ENCODE measurements at places on chromosomes 4 and X.

DNA sequence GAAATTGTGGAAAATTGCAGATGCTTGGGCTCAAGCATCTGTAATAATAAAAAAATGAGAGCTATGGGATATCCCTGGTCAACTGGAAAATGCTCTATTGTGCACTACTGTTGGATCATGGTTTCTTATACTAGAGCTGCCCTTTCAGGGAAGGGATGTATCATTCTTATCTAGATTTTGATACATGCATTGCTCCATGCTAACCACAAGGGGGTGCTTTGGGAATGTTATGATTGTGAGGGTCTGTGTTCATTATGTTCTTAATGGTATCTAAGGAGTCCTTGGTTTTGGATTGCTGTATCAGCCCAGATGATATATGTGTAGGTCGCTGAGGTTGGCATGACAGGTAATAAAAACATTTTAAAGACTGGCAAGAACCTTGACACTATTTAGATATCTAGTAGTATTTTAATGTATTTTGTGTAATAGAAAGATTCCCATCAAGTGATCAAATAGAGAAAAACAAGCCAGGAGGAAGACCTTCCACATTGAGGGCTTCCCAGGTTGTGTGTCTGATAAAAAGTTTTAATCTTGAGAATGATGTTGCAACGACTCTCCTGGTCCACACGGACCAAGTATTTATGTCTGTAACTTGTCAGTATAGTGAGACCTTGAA lies 49.2 kb upstream of the TLR2 start:
- DNase-seq: peak; percentile 75

- peak; percentile 81 for DNase-seq
These were observed 195.7 kb downstream of the GPAT3 start for GRCh38 chr4:83731609-83732008.

DNA sequence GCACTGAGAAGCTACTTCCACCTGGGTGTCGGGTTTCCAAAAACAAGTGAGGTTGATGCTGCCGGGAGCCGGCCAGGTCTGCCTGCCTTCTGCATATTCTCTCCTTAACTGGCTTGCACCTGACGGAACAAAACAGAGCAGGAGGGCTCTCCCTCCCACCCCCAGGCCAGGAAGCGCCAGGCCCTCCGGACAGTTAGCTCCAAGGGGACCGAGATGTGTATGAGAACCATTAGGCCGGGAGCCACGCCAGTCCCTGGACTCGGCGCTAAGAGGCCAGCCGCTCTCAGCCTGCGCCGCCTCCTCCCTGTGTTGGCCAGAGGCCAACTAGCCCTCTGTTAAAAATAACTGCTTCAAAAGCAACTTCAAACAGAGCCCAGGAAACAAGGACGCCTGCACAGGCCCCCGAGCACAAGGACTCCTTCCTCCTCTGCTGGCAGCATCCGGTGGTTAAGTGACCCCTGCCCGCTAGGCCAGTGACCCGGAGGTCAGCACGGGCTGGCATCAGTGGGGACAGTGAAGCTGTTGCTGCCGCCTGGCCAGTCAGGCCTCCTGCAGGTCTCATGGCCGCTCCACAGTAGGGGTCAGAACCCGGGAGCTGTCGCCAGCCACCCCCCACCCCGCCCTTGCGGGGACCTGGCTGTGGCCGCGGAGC lies 107.9 kb downstream of the ABLIM2 start:
- no peak for DNase-seq

DNA sequence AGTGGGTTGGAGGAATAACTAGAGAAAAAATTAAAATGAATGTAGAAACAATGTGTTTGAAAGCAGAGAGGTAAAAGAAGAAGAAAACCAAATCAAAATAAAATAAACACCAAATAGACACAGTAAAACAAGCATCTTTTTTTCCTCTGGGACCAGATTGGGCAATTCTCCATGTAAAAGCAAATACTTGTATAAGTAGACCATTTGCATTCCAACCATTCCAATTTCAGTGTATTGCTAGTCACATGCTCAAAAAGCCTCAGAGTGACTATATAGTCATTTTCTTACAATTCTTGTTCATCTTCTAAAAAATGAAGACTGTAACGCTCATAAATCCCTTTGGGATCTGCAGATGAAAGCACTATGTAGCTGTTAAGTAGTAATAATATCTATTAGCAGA lies 969.5 kb downstream of the PCDH18 start:
- no peak for DNase-seq

- DNase-seq: no peak
These were observed 46.8 kb downstream of the STEEP1 start for GRCh38 chrX:119518371-119518770.

DNA sequence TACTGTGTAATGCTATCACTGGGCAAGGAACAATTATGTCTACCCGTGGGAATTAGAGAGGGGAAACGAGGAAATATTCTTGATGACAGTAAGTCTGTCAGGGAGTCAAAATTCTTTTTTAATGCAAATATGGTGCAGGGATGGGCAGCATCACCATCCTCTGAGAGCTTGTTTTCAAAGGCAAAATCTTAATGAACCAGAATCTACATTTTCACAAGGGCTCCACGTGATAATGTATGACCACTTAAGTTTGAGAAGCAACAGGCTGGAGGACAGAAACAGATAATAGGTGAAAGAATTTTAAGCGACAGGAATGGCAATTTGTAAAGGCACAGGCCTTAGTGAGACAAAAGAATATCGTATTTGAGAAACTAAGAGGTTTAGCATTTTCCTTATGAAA lies 63.4 kb downstream of the CLOCK start:
- no peak for DNase-seq

- DNase-seq: peak; percentile 50
These were observed 70.2 kb downstream of the GC start for GRCh38 chr4:71713611-71714203.

GRCh38 chrX:68163441-68163840 lies 269.9 kb downstream of the OPHN1 start:
- DNase-seq: peak; percentile 51

DNA sequence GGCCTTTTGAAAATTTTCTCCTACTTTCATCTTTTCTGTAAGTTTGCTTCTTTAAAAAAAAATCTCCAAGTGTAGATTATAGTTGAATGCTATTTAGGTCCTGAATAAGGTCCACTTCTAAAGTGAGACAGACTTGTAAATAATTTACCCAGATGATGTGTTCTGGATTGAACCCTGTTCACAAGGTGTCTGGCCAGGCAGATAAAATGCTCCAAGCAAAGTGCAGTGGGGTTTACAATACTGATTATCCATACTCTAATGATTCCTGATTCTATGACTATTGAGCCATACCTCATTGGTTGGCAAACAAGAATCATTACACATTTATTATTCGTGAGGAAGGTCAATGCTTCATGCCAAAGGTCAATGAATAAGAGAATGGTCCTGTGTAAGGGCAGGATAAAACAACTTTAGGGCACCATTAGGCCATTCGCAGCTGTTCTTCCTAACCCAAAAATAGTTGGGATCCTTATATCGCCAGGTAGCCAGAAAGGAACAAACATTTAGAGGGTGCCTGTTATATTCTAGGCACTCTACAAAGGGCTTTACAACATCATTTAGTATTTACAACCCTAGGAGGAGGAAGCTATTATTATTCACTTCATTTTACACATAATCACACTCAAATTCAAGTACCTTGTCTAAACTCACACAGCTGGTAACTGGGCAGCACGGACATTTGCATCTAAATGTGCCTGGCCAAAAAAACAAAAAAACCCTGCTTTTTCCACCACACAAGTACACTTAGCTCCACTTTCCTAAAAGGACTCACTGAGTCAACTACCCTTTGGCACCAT lies 18.6 kb upstream of the SAT1 start:
- no peak for DNase-seq

DNA sequence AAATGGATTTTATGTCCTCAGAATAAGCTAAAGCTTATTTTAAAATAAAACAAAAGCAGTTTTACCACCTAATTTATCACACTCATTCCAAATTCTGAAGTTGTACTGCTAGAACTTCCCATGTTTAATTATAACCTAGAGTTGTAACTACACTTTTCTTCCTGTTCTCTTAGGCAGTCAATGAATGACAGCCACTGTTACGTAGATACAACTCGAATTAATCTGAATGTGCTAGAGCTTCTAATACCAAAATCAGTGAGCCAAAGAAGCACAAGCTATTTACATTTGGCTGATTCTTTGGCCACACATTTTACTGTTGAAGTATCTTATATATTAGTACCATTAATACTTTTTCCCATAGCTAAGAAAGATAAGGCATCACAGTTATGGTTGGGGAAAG lies 99.0 kb upstream of the FTHL17 start:
- DNase-seq: no peak

DNA sequence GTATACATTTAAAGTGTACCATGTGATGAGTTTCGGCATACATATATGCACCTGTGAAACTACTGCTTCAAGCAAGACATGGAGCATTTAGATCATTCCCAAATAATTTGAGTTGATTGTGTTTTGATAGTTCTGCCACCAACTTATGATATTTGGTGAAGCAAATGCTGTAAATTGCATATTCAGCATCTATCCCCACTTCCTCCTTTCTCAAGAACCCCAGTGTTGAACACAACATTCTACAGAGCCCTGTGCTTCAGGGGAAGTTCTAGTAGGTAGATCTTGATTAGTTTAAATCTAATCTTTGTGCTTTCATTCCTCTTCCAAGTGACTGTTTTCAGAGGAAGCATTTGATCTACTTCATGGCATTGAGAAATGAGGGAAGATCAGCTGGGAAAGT lies 5.4 kb upstream of the SHROOM3 start:
- DNase-seq: peak; percentile 49

- no peak for DNase-seq
These were observed 489.4 kb downstream of the TECRL start for GRCh38 chr4:63919636-63920365.

GRCh38 chrX:79081895-79082512 lies 62.5 kb upstream of the GPR174 start:
- DNase-seq: peak; percentile 40

- no peak for DNase-seq
These were observed 189.3 kb upstream of the GPRIN3 start for GRCh38 chr4:89496851-89497250.

DNA sequence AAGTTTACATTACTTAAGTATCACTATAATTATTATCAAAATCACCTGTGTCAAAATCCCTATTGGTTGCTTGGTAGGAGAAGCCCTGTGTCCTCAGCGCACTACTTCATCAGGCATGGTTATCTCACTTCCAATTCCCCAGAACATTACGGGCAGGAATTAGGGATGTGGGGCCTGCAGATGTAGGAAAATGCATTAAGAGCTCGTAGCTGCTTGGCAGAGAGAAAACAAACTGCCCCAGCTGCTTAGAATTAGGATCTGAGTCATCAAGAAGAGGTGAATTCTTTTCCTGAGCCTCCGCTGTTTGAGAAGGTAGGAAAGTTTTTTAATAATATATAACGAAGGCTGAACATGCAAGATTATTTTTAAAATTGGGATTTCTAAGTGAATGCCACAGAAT lies 31.1 kb upstream of the CLNK start:
- no peak for DNase-seq

DNA sequence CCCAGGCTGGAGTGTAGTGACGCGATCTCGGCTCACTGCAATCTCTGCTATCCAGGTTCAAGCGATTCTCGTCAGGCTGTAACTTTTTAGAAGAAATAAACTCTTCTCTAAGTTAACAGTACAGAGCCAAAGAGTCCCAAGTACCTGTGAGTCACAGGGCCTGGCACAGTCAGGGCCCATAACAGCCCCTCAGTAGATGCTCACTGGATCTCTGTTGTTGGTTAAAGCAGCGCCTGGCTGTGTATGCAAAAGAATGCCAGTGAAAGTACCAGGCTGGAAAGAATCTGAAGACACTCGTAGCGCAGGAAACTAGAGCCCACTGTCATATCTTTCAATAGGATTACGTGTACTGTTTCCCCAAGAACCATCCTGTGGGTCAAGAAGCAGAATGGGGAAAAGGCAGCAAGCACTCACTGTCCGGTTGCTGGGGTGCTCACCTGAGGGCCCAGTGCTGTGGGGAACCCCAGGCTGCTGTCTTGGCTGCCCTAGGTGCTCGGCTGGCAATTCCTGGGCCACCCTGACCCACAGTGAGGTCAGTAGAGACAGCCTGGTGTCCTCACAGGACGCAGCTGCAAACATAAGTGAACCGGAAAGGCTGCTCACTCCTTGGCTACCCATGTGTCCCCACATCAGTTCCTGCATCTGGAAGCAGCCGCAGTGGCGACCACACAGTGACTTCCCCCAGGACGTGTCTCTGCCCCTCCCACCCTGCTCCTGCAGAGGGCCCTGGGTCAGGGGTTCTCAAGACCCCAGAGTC lies 3.1 kb upstream of the SLBP start:
- DNase-seq: peak; percentile 50

GRCh38 chr4:165489786-165490185 lies 111.0 kb downstream of the CPE start:
- no peak for DNase-seq

GRCh38 chr4:773214-773613 lies 52.7 kb downstream of the CPLX1 start:
- DNase-seq: no peak

GRCh38 chr4:55801498-55801897 lies 18.1 kb upstream of the EXOC1L start:
- DNase-seq: no peak

DNA sequence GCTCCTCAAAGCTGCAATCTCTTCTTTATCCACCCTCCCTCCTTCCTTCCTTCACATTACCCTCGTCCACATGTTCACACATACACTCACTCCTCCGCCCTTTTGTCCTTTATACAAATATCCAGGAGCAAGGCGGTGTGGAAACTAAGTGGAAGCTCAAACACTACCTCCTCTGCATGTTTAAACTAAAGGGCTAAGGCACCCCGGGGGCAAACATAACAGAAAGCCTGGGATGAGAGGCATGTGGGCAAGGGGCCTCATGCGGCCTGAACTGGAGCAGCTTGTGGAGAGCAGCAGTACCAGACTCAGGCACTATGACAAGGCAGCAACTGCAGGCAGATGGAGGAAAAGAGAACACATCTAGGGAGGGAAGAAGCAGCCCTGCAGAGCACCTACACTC lies 9.5 kb downstream of the MAB21L2 start:
- no peak for DNase-seq

DNA sequence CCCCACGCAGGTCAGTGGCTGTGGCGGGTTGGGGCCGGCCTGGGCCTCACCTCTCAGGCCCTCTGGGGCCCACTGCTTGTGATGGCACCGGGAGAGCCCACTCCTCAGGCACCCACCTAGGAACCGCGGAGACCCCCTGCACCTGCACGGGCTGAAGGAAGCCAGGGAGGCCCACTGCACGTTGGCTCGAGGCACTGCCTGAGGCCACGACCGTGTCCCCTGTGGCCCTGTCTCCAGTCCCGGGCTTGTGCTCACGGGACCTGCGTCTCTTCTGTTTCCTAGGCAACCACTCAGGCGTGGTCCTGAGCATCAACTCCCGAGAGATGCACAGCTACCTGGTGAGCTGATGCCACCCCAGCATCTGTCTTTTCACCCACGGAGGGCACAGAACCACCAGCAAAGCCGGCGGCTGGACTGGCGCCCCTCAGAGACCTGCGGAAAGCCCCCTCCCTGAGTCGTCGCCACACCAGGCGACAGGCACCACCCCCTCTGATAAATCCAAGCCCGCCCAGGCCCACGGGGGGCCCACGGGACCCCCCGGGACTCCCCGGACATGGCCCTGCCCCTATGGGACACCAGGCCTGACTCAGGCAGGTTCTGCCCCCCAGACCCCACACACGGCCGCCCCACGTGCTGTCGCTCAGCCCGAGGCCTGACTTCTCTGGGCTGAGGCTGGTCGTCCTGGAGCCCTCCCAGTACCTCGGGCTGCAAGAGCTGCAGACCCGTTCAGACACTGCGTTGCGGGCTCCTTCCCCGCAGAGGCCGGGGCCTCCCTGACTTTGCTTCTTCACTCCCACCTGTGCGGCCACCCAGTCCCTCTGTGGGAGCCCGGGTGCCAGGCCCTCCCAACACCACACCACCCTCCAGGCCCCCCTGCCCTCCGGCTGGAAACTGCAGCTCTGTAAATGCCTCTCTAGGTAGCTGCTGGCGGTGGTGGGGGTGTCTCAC lies 199.5 kb downstream of the AFAP1 start:
- no peak for DNase-seq

- DNase-seq: no peak
These were observed 67.6 kb downstream of the TRIM2 start for GRCh38 chr4:153271820-153272219.
